Hematopoietic multipotent progenitor cell treated with erythropoietin and hydrocortisone succinate and interleukin-3 and kit ligand, for 8 days (in vitro differentiated cells): ENCODE measurements at places on chromosomes 4 and X.

DNA sequence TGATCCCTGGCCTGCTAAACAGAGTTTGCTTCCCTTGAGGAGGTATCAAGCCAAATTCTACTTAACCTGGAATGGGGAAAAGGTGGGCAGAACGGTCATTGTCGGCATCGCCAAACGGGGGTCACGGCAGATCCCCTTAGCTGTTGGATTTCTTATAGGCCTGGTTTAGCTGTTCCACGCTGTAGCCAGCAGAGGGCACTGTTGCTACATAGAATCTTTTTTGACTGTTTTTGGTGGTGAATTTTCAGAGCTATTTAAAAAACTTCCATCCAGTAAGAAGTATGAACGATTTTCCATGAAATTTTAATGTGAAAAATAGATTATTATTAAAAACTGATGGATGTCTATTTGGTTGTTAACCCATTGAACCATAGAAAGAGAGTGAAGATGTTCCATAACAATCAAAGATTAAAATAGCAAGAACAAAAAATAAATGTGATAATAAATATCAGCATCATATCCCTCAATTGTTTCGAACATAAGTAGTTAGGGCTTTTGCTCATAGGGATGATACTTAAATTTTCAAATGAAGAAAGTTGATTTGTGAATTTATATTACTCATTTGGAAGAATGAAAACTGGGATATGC lies 56.6 kb downstream of the LINC00632 start:
- DNase-seq, result peak; percentile 51

DNA sequence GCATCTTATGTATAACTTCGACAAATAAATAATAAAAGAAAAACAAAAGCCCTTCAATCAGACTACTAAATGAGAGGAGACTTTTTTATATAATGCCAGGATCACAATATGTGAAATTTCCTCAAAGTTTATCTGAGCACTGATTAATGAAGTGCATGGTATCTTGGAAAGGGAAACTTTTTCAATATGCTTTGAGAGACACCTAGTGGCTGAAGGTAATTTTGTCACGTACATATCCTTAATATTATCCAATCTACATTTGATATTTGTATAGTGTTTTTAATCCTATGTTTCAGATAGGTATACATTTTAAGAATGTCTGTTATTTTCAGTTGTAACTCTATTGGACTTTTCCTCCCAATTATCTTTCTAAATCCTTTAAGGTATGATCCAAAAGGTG lies 146.8 kb downstream of the KLHL4 start:
- peak; percentile 4 for DNase-seq

DNA sequence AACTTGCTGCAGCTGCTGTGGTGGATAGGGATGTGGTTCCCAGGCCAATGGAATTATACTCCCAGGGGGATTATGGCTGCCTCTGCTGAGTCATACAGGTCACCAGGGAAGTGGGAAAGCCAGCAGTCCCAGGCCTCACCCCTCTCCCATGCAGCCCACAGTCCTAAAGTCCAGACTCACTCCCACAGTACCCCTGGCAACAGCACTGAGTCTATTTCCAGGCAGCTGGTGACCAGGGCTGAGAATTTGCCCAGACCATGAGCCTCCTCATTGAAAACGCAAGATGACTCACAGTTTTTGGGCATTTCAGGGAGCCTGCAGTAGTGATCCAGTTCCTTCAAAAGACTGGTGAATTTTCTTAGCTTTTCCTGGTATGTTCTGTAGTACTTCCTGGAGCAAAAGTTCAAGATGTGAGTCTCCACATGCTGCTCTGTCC lies 137.6 kb downstream of the NPNT start:
- no peak for DNase-seq

DNA sequence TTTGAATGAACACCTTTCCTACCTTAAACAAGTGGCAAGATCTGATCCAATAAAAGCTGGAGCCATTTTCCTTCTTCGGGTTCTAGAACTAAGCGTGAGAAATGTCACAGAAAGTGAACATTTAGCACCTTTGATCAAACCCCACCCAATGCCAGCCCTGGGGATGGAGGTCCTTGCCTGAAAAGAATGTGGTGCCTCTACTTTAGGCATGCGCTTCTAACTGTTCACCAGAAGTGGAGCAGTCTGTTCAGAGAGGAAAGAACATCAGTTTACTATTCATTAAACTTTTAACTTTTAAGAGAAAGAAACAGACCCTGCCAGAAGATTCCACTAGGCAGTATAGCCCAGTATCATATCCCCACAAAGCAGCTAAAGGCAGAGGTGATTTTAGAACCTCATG lies 75.9 kb downstream of the INTS12 start:
- no peak for DNase-seq

DNA sequence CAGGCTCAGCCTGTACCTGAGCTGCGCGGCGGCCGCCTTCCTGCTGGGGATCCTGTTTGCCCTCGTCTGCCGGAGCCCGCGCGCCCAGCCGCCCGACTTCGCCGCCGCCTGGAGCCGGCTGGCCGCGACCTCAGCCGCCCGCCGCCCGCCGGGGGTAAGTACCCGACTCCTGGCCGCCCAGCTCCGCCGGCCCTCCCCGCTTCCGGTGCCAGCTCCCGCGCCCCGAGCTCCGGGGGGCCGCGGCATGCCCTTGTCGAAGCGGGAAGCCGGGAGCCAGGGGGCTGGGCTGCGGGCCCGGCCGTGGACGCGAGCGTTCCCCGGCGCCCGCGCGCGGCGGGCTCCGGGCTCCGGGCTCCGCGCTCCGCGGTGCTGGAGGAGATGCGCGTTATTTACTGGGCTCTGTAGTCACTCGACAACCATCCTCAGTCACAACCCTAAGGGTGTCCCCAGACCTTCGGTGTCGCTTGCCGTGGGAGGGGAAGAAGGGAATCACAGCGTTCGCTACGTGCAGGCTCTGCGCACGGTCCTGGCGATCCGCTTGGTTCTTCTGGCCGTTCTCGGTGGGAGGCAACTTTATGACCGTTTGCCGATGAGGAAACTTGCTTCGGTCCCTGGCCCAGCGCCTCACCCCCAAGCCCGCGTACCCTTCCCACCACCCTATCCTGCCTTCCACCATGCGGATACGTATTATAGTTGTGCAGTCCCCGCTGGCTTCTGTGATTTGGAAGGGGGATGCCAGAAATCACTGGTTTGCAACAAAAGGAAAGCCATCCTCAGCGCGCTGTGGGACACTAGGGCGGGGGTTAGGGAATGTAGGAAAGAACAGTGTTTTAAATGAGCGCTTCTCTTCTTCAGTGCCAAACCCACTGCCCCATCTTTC lies 944 bp downstream of the SNX25 start:
- no peak for DNase-seq
